HT1080 (cell line): ENCODE measurements at places on chromosomes 7 and 10. TPM values are rescaled to one million over a fixed set of nuclear protein-coding genes. Genes with fewer than 3 reads are reported as not detected.

ENKUR gene
- 0.26 and 0.53 TPM in 2 replicates for total RNA-seq

HTR5A gene
- total RNA-seq: not detected in 2 replicates

NRG3 gene
- total RNA-seq: not detected in 2 replicates

LLCFC1 gene
- total RNA-seq: not detected in 2 replicates

COL13A1 gene
- total RNA-seq: 105 and 114 TPM in 2 replicates

HOXA5 gene
- total RNA-seq: 1.7 and 1.9 TPM in 2 replicates

UBTD1 gene
- total RNA-seq: 42.1 and 53.0 TPM in 2 replicates
